Endothelial cell of umbilical vein (primary cell): ENCODE measurements at places on chromosomes 7 and 10. TPM values are rescaled to one million over a fixed set of nuclear protein-coding genes. Genes with fewer than 3 reads are reported as not detected.

DNA sequence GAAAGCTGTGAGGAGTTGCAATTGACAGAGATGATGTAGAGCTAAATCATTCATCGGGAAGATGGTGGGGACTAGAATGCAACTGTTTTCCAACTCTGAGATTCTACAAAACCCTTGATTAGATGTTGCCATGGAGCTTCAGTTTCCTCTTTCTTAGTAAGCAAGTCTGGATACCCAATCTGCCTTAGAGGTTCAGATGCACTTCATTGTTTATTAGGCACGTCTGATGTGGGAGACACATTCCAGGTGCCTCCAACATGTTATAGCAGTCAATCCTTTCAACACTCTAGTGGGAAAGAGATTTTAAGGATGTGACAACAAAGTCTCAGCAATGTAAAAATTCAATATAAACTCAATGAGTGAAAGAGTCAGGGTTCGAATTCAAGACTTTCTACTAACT, 291.3 kb upstream of the PHYHIPL start:
- no peak overlapping the region for H3K27ac ChIP-seq
- no peaks in the 10 kb centered on the region for H3K4me1 ChIP-seq
- H3K27me3 ChIP-seq, result no peaks in the 10 kb centered on the region
- no peaks in the 10 kb centered on the region for H3K36me3 ChIP-seq

DNA sequence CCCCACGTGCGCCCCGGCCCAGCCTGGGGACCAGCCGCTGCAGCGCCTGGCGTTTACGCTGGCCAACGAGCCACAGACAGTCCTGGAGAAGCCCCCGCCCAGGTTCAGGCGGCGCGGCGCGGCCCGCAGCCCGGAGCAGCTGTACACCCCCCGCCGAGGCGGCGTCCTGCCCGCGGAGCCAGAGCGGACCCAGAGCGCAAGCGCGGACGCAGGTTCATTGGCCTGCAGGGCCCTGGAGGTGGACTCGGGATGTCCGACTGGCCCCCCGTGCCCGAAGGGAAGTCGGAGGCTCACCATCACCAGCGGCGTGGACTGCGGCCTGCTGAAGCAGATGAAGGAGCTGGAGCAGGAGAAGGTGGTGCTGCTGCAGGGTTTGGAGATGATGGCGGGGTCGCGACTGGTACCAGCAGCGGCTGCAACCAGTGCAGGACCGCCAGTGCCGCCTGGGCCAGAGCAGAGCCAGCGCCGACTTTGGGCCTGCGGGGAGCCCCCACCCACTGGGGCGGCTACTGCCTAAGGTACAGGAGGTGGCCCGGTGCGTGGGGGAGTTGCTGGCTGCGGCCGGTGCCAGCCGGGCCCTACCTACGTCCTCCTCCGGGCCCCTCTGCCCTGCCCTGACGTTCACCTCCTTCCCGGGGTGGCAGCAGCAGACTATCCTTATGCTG, 72.0 kb upstream of the KCTD7 start:
- peaks cover 17% of the 10 kb centered on the region for H3K36me3 ChIP-seq
- no peak for DNase-seq
- no peaks in the 10 kb centered on the region for H3K4me1 ChIP-seq
- no peaks in the 10 kb centered on the region for H3K27me3 ChIP-seq

GRCh38 chr10:59173414-59173813, 3.0 kb upstream of the PHYHIPL start:
- DNase-seq, result no peak
- H3K36me3 ChIP-seq, result no peaks in the 10 kb centered on the region
- no peak overlapping the region for H3K4me3 ChIP-seq
- H3K27me3 ChIP-seq, result peaks cover 14% of the 10 kb centered on the region
- H3K27ac ChIP-seq, result no peak overlapping the region

ZCCHC24 gene
- 4.7 and 5.2 TPM in 2 replicates for polyA plus RNA-seq
